GM03348 (cell line): ENCODE measurements at places on chromosomes 4 and X.

GRCh38 chr4:188171551-188171950, 32.3 kb downstream of the TRIML1 start:
- peak; percentile 20 for DNase-seq

DNA sequence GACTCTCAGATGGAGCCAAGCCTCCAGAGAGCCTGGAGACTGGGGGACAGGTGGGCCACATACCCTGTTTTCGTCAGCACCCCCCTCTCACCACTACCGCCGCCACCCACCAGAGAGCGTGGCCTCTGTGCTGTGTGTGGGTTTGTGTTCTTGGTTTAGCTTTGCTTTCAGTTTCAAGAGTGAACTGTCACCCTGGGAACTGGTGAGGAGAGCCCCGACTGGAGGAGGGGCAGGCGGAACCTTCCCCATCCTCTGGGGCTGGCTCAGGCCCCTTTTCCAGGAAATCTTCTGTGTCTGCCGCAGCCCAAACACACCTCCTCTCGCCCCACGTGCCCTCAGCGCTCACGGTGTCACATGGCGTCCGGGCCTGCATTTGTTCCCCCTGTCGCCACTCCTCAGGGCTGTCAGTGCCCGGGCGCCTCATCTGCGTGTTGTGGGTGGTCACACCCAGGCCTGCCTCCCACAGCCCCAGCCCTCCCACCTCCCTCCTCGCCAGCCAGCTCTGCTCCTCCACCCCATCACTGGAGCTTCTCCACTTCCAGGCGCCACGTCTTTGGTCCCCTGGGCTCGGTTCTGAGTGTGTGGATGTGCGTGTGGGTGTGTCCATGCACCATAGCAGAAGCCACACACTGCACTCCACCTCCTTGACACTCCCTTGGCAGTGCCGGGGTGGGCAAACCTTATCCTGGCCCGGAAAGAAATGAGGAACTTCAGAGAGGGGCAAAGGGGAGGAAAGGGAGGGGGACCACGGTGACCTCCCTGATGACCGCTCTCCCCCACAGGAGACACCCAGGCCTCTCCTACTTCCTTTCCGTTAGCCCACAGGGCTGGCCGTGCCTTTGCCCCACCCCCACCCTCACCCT, 27.8 kb downstream of the ELF4 start:
- peak; percentile 31 for DNase-seq

DNA sequence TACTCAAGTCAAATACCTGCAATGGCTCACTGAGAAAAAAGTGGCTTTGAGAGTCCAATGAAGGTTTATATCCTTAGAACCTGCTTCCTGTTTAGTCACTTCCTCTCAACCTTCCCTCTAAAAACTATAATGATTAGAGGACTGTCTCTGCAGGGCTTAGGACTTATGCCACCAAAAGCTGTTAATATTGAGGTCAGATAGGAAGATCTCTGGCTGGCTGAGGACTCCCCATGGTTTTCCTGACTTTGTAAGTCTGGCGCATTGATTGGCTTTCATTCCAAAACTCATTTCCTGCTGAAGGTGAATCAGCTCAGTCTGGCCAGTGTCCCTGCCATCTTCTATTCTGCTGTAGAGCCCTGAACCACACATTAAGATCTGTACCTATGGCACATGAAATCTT, 140.9 kb upstream of the ANK2 start:
- DNase-seq, result no peak

DNA sequence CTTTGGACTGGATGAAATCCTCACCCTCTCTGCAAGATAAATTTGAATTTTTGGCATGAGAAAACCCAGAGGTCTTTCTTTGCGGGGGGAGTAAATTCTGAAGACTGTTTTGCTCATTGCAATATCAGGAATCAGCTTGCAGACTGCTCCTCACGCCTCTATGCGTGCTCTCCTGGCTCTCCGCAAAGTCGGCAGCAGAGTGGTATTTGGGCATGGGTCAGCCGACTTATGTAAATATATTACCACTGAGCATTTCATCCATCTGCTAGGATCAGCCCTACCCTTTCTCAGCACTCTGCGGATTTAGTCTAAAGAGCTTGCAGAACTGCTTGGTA, 288.0 kb downstream of the ASMT start:
- no peak for DNase-seq

DNA sequence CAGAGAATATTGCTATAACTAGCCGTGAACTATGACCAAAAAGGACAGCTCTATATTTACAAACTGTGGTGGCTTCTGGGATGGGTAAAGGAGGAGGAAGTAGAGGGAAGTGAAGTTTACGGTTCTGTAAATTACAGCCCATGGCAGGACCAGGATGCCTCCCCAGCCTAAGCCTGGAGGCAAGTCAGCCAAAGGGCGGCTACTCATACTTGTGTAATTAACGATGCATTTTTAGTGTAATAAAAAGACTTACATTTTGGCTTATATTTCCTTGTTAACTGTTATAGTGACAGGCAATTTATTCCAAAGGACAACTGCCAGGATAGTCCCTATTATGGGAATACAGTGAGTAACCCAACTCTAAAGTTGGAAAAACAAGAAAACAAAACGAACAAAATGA, 139.9 kb upstream of the OTUD4 start:
- DNase-seq, result peak; percentile 16

DNA sequence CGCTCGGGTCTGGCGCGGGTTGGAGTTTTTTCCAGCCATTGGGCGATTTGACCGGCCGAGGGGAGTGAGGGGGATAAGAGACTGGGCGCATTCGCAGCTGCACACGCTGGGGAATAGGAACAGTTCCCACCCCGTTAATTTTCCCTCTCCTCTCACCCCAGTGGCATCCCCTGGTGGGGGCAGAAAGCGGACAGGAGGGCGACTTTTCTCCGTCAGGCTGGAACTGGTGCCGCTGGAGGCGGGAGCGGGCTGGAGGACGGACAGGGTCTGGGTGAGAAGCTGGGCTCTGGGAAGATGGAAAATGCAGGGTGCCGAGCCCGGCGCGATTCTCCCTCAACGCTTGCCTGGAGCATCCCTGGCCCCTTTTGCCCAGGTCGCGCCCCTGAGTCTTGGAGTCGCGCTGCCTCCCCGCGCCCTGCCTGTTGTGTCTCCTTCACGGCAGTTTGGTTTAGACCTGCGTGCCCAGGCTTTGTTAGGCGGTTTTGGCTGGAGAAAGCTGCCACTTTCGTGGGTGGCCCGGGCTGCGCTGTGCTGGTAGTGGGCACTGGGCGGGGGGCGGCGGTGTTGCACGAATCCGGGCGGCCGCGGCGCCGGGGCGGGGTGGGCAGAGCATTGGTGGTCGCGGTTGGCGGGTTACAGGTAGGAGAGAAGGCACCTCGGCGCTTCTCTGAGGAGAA, 2.0 kb downstream of the ADGRL3 start:
- DNase-seq, result peak; percentile 18

GRCh38 chr4:168562041-168562571, 65.3 kb downstream of the PALLD start:
- no peak for DNase-seq

GRCh38 chrX:13816643-13817627, at the start of gene GPM6B:
Gene GPM6B, minus strand, starts transcription at chrX:13817093. Its CDS starts 189 bp downstream, at chrX:13816904.
- no peak for DNase-seq

GRCh38 chr4:60544981-60545380, 655.1 kb upstream of the ADGRL3 start:
- DNase-seq, result peak; percentile 1

DNA sequence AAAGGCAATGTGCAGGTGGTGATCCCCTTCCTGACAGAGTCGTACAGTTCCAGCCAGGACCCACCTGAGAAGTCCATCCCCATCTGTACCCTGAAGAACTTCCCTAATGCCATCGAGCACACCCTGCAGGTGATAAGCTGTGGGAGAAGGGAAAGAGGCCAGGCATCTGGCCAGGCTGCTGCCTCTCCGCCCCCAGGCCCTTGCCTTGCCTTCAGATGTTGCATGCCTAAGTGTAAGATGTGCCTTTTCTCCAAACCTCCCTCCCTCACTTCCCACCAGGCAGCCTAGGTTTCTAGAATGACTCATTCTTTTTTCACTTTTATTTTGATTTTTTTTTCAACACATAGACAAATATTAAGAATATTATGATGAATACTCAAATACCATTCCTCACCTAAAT, 12.2 kb upstream of the CDK16 start:
- no peak for DNase-seq

- no peak for DNase-seq
Observed at GRCh38 chrX:13607996-13608365, 38.6 kb downstream of the EGFL6 start.

GRCh38 chr4:185623444-185624258, 88.3 kb upstream of the PDLIM3 start:
- no peak for DNase-seq

GRCh38 chrX:153321381-153322124, at the start of gene PNMA6F:
Gene PNMA6F, minus strand, starts transcription at chrX:153321767. Its CDS starts 1,093 bp downstream, at chrX:153320674.
- DNase-seq, result no peak

- DNase-seq, result no peak
Observed at GRCh38 chrX:73992019-73992418, 312.0 kb upstream of the ZCCHC13 start.

GRCh38 chr4:118760493-118760892, 75.3 kb downstream of the METTL14 start:
- no peak for DNase-seq

DNA sequence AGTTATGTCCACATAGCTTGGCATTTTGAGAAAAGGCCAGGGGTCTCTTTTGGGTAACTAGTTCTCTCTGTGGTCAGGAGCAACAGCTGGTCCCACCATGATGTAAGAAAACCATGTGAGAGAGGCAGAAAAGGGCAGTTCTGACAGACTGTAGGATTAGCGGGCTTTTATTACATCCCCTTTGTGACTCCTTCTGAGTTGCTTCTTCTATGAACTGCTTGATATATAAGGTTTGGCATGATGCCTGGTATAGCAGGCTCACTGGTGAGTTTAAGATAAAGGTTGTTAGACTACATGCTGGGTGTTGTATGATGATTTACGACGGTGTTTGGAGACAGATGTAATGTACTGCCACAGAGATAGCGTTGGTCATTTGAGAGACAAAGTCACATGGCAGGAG, 2308.1 kb upstream of the AGA start:
- DNase-seq, result no peak

GRCh38 chr4:123661080-123661737, 264.6 kb downstream of the SPRY1 start:
- DNase-seq, result peak; percentile 37

- DNase-seq, result peak; percentile 36
Observed at GRCh38 chrX:53319614-53320542, 38.5 kb upstream of the IQSEC2 start.

DNA sequence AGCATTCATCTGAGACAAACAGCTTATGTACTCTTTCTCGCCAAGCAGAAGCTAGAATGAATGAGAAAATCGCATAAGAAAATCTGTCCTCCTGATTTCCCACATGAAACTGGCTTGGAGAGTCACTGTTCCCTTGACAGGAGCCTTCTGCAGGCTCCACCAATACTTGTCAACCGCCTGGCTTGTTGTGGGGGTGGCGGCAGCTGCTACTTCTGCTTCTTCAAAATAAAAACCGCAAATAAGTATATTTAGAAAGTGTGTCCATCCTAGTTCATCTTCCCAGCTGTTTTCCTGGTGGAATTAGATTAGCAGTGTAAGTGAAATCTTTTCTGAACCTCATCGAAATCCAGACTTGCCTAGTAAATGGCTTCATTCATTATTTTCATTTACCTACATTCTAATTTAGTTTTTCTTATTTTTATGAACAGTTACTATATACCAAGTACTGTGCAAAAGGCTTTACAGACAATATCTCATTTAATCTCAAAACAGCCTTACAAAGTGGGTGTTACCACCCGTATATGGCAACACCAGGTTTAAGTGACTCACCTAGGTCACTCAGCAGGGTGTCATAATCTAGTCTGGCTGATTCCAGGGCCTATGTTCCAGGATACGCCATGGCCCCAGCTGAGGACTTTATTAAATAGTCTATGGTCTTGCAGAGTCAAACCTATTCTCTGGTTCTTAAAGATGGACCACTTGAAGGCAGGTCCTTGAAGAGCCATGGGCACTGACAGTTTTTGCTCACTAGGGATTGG, 104.6 kb upstream of the IGFBP7 start:
- no peak for DNase-seq

DNA sequence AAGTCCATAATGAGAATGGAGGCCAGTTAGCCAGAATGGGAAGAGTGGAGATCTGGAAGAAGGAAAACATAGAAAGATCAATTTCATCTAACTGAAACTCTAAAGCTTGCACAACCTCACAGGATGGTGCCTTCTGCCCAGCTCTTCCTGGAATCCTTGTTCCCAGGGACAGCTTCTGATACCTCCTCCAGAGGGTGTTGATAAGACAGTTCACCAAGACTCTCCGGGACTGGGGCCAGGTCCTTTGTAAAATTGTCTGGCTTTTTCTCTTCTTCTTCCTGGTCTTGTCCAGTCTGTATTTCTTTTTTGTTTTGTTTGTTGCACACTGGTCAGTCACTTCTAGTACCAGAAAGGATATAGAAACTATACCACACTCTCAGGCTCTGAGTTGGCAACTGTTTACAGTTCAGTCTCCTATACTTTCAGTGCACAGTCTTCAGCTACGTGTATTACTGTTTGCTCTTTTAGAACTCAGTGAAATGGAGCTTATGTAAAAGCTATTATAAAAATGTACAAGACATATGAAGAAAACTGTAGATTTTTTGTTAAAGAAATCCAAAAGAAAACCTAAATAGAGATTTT, 142.8 kb upstream of the RPL34 start:
- no peak for DNase-seq

- DNase-seq, result no peak
Observed at GRCh38 chr4:158929939-158930638, 161.3 kb downstream of the FNIP2 start.

- DNase-seq, result no peak
Observed at GRCh38 chr4:54237770-54238169, 8.7 kb downstream of the PDGFRA start.

- DNase-seq, result no peak
Observed at GRCh38 chr4:55154290-55154880, 29.0 kb upstream of the KDR start.

DNA sequence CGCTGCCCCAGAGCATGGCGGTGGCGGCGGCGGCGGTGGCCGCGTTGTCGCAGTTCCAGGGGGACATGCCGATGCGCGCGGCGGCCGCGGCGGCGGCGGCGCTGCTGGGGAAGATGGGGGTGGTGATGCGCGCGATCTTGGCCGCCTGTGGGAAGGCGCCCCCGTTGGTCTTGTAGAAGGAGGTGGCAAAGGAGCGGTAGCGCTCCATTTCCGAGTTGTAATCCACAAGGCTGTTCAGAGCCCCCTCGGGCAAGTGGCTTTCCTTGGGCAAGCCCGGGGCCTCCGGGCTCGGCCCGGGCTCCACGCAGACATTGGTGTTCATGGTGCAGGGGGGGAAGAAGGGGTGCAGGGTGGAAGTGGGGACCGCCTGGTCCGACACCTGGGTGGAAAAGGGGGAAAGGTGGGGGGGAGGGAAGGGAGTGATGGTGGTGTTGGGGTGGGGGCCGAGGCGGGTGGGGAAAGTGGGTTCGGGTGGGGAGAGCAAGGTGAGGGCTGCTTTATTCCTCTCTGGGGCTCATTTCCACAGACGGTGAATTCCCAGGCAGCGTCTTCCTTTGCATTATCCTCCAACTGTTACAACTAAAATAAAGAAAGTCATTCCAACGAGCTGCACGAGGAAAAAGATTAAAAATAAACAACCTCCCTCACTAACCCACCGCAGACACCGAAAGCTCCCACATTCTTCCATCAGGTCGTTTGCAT, 3.1 kb downstream of the CXXC4 start:
- peak; percentile 44 for DNase-seq

GRCh38 chrX:122783918-122784317, 400.2 kb upstream of the GRIA3 start:
- no peak for DNase-seq
